AG04450 (cell line): ENCODE measurements at places on chromosomes 11 and 22. TPM values are rescaled to one million over a fixed set of nuclear protein-coding genes. Genes with fewer than 3 reads are reported as not detected.

CALCA gene
- not detected in 2 replicates for polyA plus RNA-seq

ST3GAL4 gene
- polyA plus RNA-seq = 13.1 and 15.3 TPM in 2 replicates

SLC17A6 gene
- polyA plus RNA-seq = not detected in 2 replicates

GAS2 gene
- 0.32 and 0.67 TPM in 2 replicates for polyA plus RNA-seq

TMEM151A gene
- not detected in 2 replicates for polyA plus RNA-seq

SMIM35 gene
- polyA plus RNA-seq = not detected in 2 replicates

NOL12 gene
- 10.4 and 11.8 TPM in 2 replicates for polyA plus RNA-seq

CENPM gene
- polyA plus RNA-seq = 5.1 and 6.8 TPM in 2 replicates

NNMT gene
- 188 and 217 TPM in 2 replicates for polyA plus RNA-seq

SCGB2A2 gene
- polyA plus RNA-seq = not detected in 2 replicates

- no peak for DNase-seq
Measured at GRCh38 chr11:74154620-74155281, 16.1 kb downstream of the C2CD3 start.

GRCh38 chr11:15569305-15570025 lies 454.7 kb downstream of the INSC start:
- no peak for DNase-seq

GRCh38 chr11:65488273-65489034 lies 10.4 kb upstream of the MALAT1 start:
- no peak for DNase-seq

- DNase-seq = no peak
Measured at GRCh38 chr22:36419912-36420882, 32.4 kb upstream of the MYH9 start.

GRCh38 chr11:66546368-66546965 lies at the start of gene ACTN3:
TSS of gene ACTN3 (plus strand) at chr11:66546903. CDS start at chr11:66546938, 35 bp downstream.
- no peak for DNase-seq

- no peak for DNase-seq
Measured at GRCh38 chr22:39351689-39352214, 2.0 kb downstream of the SYNGR1 start.

DNA sequence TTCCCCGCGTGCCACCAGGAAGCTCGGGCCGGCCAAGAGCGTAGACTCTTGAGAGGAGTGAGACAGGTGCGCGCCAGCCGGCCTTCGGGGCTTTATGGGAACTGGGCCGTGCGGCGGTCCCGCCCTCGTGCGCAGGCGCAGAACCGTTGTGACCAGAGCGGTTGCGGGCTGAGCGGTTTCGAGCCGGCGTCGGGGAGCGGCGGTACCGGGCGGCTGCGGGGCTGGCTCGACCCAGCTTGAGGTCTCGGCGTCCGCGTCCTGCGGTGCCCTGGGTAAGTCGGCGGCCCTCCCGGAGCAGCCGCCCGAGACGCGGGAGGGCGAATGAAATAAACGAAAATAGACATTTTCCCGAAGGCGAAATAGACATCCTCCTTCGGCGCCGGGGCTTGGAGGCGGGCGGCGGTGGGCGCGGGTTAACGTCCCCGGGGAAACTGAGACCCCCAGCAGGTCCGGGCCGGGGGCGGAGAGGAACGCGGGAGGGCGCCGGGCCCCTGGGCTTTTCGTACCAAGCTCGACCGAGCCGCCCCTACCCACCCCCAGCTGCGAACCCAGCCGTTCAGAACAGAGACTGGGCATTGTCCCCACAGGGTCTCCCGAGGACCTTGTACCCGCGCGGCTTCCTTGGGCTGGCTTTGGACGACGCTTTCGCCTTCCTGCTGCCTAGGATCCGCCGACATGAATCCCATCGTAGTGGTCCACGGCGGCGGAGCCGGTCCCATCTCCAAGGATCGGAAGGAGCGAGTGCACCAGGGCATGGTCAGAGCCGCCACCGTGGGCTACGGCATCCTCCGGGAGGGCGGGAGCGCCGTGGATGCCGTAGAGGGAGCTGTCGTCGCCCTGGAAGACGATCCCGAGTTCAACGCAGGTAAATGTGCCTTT lies at the start of gene ASRGL1:
TSS of gene ASRGL1 (plus strand) at position 146 of the 879 bp plus-strand sequence. CDS start at position 676, 530 bp downstream.
- DNase-seq = no peak

GRCh38 chr11:15127341-15127740 lies 12.6 kb downstream of the INSC start:
- no peak for DNase-seq

DNA sequence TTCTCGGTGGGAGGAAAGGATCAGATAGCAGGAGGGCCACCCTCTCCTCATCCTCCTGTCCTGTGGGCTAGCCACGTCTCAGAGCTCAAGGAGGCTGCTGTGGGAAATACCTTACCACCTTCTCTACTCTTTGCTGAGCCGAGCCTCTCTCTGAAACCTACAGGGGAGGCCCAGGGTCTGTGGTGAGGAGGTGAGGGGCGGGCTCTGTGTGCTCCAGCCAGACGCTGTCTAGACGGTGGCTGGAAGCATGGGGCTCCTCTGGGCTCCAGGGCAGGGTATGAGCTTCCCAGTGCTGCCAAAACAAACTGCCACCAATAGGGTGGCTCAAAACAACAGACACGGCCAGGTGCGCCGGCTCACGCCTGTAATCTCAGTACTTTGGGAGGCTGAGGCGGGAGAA lies 5.5 kb upstream of the TMPRSS6 start:
- no peak for DNase-seq

DNA sequence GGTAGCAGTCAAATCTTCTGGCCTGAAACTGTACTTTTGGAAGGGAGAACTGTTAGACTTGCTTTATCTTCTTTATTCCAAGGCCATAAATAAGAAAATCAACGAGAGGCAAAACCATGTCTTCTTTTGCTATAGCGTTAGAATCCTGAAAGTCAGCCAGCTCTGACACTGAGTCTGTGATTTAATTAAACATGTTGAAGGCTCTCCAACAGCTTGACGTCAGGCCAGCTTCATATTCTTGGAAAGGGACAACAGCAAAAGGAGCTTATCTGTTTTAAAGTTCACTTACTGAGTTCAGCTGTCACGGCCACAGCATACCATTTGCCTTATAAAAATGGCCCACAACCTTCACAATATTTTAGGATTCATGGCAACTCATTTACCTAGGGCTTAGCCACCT lies 131.0 kb upstream of the LDLRAD3 start:
- no peak for DNase-seq

- no peak for DNase-seq
Measured at GRCh38 chr11:35006389-35007128, 90.1 kb downstream of the PDHX start.

- DNase-seq = no peak
Measured at GRCh38 chr22:27318516-27318915, 483.0 kb downstream of the MN1 start.

DNA sequence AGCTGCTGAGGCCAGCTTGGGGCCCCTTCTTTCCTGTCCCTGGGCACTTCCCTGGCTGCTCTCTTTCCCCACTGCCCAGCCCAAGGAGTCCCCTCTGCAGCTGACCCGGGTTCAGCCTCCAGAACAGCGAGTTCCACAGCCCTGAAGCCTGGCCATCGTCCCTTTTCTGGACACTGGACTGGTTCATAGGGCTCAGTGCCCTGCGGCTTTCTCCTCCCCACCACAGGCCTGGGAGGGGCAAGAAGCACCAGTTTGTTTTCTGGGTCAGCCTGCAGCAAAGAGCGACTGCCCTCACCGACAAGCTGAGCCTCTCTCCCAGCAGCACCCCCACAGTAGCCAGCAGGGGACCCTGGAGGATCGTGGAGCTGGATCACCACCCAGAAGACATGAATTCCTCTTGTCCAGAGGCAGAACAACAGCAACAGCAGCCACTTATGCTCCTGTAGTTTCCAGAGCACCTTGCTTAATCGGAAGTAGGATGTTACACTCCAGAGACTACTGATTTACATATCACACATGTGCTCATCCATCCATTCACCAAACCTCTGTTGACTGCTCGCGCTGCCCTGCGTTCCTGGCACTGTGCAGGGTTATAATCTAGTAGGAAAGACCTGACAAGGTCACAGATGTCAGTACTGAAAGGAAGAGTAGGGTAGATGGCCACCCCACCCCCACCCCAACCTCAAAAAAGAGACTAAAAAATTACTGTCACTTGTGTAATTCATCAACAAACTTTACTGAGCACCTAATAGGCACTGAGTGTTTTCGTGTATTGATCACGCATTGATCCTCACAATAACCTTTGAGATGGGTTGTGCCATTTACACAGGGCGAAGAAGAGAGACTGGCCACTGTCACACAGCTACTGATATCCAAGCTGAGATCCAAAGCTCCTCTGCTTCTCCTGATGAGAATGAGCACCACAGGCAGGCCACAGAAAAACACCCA lies 13.0 kb upstream of the CXCR5 start:
- no peak for DNase-seq

DNA sequence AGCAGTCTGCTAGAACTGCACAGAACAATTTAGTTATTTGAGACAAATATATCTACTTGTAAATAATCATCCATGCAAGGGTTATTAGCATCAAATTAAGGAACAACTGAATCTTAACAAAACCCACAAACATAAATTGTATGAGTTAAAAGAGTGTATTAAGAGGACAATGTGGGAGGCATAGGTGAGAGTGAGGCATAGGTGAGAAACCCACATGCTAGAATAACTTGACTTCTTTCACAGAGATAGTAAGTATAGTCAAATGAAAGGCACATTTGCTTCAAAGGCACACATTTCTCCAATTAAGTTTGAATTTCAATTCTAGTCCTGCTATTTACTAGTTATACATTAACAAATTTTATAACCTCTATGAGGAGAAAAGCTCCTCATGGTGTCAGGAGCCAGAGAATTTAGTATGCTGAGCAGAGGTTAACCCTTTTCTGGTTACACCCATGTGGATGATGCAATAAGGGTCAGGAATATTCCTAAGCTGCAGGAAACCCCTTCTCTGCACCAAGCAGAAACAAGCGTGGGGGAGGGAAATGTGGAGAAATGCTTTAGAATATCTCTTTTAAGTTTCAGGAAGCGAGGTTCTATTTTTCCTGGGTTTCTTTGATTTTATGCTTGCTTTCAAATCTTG lies 264.2 kb downstream of the GRM5 start:
- DNase-seq = no peak

DNA sequence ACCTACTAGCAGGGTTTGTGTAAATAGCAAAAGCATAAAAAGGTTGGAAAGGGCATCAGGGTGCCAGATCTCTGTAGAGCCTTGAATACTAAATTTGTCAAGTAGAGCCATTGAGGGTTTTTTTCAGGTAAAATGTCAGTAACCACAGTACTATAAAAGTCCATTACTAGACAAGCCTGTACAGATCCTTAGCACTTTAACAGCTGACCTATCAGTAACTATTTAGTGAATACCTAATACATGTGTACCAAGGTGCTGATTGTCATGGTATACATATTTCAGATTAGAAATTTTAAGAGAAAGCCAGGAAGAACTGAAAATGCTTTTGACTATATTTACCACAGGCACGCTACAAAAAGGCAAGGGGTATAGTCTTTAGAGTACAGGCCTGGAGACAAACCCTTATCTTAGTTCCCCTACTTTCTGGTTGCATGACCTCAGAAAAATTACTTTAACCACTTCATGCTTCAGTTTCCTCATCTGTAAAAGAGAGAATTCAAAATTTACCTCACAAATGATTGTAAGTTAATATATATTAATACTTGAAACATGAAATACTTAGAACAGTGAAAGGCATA lies 57.9 kb downstream of the RAB38 start:
- no peak for DNase-seq

DNA sequence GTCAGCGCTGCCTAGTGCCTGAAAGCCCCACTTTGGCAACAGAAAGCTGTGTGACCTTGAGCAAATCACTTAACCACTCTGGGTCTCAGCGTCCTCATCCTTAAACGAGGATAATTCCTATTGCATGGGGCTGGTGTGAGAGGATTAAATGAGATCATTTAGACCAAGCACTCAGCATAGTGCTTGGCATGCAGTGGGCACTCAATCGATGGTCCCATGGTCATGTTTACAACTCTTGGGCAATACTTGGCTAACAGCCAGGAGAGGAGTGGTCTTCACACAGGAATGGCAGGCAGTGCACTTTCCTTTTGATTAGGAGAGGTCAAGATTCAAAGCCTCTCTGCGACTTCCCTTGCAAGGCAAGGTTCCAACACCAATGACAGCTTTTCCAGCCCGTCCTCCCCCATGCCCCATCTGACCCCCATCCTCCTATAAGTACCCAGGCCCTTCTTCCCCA lies 14.1 kb downstream of the TNKS1BP1 start:
- no peak for DNase-seq

GRCh38 chr11:67649634-67650510 lies 658 bp downstream of the ACY3 start:
- no peak for DNase-seq

DNA sequence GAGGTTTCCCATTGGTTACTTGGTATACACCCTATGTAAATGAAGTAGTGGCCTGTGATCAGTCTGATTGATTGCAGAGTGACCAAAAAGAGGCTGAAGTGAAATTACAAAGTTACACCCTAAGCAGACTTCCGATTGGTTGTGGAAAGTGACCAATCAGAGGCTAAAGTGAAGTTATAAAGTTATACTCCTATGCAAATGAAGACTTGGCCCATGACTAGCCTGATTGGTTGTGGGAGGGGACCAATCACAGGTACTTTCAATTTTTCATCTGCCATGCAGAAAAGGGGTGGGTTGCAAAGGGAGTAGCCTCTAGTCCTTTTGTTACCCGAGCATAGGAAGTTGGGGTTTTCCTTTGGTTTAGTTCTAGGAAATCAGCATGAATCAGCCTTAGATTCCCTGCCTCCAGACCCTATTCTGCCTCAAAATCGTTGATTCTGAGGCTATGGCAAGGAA lies 18.1 kb upstream of the CSTF3 start:
- DNase-seq = no peak

- DNase-seq = peak; percentile 78
Measured at GRCh38 chr11:17927681-17928343, 85.0 kb downstream of the SERGEF start.

GRCh38 chr11:106381895-106382294 lies 304.4 kb downstream of the AASDHPPT start:
- DNase-seq = no peak

DNA sequence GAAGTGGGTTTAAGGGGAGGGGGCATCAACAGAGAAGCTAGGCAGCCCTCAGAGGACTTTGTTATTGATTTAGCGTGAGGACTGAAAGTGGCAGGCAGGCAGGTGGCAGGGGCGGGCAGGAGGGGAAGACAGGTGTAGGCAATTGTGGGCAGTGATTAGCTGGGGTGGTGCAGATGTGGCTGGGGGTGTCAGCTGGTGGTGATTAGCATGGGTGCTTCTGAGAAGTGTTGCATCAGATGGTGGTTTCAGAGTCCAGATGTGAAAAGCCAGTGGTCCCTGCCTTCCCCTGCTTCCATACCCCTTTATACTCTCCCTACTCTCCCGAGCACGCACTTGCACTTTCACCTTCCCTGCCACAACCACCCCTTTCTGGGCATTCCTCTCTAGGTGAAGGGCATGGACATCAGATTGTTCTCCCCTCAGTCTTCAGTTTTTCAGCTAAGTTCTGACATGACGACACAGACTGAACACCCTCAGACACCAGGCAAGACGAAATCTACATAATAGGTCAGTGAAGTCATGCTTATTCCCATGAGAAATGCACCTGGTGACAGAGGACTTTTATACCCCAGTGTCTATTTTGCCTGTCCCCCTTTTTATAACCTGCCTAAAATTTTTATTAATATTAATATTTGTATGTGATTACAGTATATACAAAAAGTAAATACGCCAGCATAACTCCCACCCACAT lies 435.7 kb upstream of the CADM1 start:
- no peak for DNase-seq

DNA sequence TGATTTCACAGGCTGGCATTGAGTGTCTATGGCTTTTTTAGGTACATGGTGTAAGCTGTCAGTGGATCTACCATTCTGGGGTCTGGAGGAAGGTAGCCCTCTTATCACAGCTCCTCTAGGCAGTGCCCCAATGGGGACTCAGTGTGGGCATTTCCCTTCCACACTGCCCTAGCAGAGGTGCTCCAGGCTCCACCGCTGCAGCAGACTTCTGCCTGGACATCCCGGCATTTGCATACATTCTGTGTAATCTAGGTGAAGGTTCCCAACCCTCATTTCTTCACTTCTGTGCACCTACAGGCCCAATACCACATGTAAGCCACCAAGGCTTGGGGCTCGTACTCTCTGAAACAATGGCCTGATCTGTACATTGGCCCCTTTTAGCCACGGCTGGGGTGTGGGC lies 78.3 kb downstream of the RNF169 start:
- DNase-seq = no peak
